Daoy (cell line): ENCODE measurements at places on chromosomes 1 and 21.

DNA sequence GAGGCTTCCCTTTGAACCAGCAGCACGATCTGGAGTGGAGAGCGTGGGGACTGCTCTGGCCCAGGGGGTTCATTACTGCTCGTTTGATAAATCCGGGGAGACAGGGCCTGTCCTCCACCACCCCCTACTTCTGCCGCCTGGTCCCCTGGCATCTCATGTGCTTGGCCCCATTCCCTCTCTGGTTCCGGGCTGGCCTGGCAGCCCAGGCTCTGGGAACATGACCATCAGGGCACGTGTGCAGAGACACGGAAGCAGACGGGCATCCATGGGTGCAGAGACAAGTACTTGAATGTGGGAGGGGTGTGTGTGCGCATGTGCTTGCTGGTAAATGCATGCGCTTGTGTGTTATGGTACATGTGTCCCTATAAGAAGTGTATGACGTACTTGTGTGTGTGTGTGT lies 75.5 kb downstream of the KIRREL1 start:
- DNase-seq: no peak

- DNase-seq: no peak
Observed at GRCh38 chr21:41156142-41156541, 11.8 kb upstream of the BACE2 start.

GRCh38 chr1:224495866-224496265 lies 61.3 kb upstream of the WDR26 start:
- no peak for DNase-seq

- no peak for DNase-seq
Observed at GRCh38 chr1:22878626-22879025, 94.0 kb downstream of the LACTBL1 start.

GRCh38 chr1:87178441-87178840 lies 150.2 kb upstream of the LMO4 start:
- DNase-seq: no peak

GRCh38 chr1:70142075-70142474 lies 63.3 kb downstream of the LRRC40 start:
- no peak for DNase-seq

GRCh38 chr1:29271724-29272123 lies 35.4 kb downstream of the PTPRU start:
- peak; percentile 78 for DNase-seq

DNA sequence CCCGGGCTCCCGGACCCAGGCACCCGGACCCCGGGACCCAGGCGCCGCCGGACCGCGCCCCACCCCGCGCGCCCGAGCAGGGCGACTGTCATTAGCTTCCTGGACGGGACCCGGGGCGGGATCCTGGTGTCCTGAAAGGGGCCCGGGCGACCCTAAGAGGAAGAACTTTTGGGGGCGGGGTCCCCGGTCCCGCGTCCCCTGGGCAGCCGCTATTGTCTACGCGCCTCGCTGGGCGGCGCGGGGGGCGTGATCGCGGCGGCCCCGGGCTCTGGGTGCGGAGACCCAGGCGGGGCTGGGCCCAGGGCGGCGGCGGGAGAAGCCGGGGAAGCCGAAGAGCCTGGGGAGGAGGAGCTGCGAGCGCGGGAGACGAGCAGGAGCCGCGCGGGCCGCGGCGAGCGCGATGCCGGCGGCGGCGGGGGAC lies 465 bp downstream of the HUNK start:
- no peak for DNase-seq

DNA sequence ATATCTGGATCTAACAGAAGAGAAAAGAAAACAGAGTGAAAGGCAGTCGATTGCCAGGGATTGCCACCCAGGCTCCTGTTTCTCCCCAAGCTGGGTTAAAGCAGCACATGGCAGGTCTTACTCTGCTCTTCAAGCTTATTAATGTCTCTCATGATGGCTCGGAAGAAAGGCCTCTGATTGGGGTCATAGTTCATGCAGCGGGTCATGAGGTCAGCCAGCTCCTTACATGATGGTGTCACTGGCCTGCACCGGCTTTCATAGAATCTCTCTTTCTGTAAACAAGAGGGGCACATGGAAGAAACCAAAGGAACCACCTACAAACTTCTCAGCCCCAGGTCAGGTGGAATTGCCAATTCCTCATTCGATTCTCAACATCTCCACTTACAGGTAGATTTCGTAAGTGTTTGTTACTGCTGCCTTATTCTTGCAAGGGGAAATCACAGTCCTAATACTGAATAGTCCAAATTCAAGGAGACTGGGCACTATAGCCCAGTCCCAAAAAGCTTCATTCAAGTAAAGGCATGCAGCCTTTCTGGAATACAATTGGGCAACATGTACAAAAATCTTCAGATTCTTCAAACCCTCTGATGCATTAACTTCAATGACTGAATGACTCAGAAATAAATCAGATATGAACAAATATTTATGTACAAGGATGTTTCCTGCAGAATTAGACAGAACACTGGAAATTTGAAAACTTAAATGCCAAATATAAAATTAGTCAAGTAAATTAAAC lies 96.6 kb downstream of the RAVER2 start:
- no peak for DNase-seq

- DNase-seq: no peak
Observed at GRCh38 chr1:223775054-223775453, 62.7 kb downstream of the CAPN2 start.

DNA sequence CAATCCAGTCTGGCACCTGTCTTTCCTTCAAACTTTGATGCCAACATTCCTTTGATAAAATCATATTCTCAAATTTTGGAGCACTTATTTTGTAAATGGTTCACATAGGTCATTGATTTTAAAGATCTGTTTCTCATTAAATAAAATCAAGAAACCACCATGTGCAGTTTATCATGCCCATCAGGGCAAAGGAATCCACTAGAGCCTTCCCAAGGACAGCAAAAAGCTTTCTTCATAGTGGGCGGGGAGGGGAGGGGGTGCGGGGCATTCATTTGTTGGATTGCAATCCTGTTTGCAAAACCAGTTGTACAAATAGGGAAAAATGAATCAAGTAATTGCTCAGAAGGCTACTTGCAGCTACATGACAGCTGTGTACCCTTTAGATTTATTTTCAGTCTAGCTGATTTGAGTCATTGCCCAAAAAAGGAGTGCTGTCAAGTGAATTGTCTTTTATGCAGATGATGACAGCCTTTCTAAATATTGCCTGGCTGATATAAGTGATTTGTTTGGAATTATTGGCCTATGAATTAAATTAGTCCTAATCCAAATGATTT lies 23.0 kb downstream of the LRRC8B start:
- DNase-seq: peak; percentile 23

DNA sequence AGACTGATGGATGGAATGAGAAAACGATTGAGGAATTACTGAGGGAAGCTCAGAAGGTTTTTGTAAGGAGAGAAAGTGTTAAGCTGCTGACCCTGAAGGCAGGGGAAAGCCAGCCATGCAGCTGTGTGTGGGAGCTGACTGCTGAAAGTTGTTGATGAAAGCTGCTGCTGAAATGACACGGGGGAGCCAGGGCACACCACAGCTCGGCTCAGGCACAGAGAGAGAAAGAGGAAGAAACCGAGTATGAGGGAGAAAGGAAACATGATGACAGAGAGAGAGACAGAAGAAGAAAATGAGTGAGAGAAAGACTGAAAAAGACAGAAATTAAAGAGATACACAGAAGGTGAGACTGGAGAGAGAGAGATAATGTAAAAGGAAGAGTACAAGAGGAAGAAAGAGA lies 115.5 kb downstream of the LRRC53 start:
- DNase-seq: no peak

- DNase-seq: no peak
Observed at GRCh38 chr1:21099034-21099868, 77.4 kb downstream of the EIF4G3 start.

GRCh38 chr1:199362996-199363395 lies 664.5 kb upstream of the NR5A2 start:
- no peak for DNase-seq

GRCh38 chr1:202023001-202023433 lies 12.6 kb downstream of the ELF3 start:
- peak; percentile 39 for DNase-seq
